ENCODE measurements at places on chromosomes 6 and 20. TPM values are rescaled to one million over a fixed set of nuclear protein-coding genes. Genes with fewer than 3 reads are reported as not detected.

DNA sequence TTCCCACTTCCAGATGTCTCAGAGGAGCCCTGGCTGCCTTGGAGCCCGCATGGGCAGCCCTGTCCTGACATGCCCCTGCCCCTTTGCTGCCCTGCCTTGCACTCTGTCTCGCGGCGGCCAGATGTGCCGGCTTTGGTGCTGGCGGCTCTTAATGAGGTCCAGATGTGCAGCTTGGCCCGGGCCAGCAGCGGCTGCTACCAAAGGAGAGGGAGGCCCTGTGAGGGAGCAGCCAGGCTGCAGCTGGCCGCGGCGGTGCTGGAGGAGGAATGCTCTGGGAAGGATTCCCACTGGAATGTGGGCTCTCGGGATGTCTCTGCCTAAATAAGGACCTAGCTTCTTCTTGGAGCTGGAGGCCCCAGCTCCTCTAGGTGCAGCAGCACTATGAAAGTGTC, 72.4 kb downstream of the FGD2 start:
- no peak for DNase-seq

The IL20RA gene
- total RNA-seq: 16.7 TPM

GRCh38 chr6:4134841-4135664, at the start of gene ECI2:
ECI2 (minus strand) TSS chr6:4135575; CDS start chr6:4135560, 15 bp downstream.
- peak; percentile 25 for DNase-seq

DNA sequence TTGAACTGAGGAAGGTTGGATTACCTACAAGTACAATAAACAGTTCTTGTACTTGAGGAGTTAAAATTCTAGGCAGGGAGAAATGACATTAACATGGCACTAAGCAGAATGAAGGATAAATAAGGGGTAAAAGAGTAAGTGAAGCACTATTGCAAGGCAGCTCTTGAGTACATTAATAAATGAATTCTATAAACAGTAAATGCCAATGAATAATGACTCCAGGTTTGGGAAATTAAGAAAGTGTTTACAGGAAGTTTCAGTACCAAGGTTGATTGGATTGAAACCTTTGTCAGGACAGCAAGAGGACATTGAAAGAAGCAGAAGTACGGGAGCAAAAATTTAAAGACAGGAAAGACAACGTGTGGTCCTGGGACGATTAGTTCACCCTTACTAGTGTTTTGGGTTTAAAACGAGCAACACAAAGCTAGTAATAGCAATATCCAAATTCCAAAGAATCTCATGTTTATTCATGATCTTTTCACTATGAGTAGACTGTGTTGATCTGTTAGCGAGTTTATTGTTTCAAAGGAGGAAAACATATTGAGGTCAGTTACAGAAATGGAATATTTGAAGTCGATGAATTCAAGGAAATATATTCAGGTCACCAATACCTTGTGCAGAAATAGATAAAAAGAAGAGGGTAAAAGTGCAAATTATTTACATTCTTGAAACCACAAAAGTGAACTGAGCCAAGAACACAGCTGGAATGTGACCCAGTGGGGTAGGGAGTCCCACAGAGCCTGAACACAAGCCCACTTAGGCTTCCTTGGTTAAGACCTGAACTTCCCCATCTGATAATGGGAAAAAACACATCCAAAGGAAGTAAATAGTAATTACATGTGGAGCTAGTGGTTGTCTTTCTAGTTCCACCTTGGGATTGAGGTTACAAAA, 80.8 kb downstream of the MKKS start:
- DNase-seq: no peak

The OR11A1 gene
- not detected for total RNA-seq

GRCh38 chr20:62925076-62925419, 1.3 kb downstream of the DIDO1 start:
- DNase-seq: peak; percentile 75

DNA sequence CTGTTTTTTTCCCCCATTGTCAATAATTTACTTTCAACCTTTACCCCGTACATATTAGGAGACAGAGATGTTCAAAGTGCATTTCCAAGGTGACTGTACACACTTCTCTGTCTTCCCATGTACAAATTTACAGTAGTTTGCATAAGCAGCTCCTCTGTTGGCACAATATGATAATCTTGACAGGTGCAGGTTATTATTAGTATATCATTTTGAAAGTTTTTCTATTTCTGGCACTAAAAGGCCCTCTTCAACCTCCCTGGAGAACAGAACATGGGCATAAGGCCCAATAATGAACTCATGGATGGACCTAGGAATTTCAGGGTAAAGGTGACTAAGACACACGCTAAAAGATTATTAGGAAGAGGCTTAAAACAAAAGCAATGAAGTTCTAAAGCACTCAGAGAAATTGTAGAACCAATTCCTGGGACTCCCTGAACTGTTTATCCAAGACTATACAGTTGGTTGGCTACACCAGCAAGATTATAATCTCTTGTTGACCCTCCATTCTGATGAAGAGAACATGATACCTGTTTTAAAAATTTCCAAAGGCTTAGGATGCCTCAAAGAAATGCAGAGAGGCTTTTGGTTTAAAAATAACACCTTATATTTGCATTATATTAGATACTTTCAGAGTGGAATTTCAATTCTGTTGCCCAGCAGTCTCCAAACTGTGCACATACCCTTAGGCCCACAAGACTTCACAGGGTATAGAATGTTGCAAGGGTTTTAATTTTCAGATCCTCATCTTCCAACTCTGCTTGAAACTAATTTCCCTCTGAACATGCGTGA, 1.1 kb downstream of the AIG1 start:
- no peak for DNase-seq

DNA sequence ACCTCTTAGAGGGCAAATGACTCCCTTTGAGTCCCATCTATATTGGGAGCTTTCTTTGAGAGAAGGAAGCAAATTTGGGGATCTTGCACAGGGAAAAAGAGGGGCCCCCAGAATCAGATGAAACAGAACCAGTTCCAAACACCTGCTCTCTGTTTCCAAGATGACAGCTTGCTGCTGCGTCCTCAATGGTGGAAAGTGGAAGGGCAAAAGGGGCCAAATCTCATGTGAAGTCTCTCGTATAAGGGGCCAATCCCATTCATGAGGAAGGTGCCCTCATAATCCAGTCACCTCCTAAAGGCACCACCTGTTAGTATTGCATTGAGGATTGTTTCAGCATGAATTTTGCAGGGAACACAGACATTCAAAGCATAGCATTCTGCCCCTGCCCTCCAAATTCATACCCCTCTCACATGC, 483 bp upstream of the SERPINB1 start:
- DNase-seq: no peak

The PLN gene
- not detected for total RNA-seq
